ENCODE measurements at places on chromosomes 11 and 22. TPM values are rescaled to one million over a fixed set of nuclear protein-coding genes. Genes with fewer than 3 reads are reported as not detected.

GRCh38 chr11:83025267-83025704 lies 46.4 kb downstream of the RAB30 start:
- no peak for DNase-seq
- H3K36me3 ChIP-seq = no peaks in the 10 kb centered on the region
- H3K27ac ChIP-seq = no peak overlapping the region
- H3K4me1 ChIP-seq = peaks cover 14% of the 10 kb centered on the region

Gene LRRC55
- not detected for total RNA-seq

DNA sequence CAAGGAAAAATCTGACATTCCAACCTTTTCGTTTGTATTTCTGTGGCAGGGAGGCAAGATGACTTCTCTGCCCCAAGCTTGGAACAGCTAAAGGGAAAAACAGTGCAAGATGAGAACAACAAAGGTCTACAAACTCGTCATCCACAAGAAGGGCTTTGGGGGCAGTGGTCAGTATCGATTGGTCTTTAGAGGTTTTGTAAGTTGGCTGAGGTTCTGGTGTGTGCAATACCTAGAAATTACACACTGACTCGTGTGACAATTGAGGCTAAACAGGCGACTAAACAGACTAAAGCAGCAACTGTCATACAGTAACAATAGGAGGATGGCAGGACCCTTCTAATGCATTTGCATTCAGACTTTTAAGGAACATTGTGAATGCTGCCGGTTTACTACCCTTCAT lies 994 bp downstream of the DEPDC5 start:
- peaks cover 5% of the 10 kb centered on the region for H3K36me3 ChIP-seq
- DNase-seq = no peak
- peak overlapping the region; percentile 94 for H3K4me3 ChIP-seq

DNA sequence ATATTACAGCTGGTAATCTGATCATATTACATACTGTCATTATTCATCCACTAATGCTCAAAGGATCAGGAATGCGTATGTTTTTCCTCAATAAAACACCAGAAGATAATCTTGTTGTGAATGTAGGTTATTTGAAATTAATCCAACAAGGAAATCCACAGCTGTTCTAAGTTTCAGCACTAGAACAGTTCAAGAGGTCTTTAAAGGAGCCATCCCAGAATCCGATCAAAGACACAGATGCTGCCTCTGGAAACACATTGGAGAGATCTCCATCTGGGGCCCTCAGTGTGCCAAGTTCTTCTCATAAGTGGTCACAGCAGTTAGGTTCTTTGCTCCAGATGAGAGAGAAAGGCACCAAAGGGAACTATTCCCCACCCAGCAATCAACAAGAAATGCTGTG lies 1955.1 kb upstream of the RAG2 start:
- H3K36me3 ChIP-seq = no peaks in the 10 kb centered on the region
- H3K27me3 ChIP-seq = no peaks in the 10 kb centered on the region
- no peak overlapping the region for H3K4me3 ChIP-seq
- no peak for DNase-seq
- no peaks in the 10 kb centered on the region for H3K4me1 ChIP-seq

- no peak overlapping the region for H3K27ac ChIP-seq
- no peaks in the 10 kb centered on the region for H3K4me1 ChIP-seq
- no peaks in the 10 kb centered on the region for H3K27me3 ChIP-seq
These were observed 331.6 kb upstream of the ANO5 start for GRCh38 chr11:21861314-21861713.

DNA sequence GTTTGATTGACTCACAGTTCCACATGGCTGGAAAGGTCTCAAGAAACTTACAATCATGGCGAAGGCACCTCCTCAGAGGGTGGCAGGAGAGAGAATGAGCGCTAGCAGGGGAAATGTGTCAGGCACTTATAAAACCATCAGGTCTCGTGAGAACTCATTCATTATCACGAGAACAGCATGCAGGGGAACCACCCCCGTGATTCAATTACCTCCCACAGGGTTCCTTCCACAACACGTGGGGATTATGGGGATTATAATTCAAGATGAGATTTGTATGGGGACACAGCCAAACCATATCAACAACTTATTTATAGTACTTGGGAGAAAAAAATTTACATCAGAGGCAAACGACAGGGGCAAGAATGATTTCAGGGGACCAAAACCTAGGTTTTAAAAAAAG lies 3.0 kb downstream of the ME3 start:
- no peak overlapping the region for H3K4me3 ChIP-seq
- H3K36me3 ChIP-seq = no peaks in the 10 kb centered on the region
- peaks cover 30% of the 10 kb centered on the region for H3K27me3 ChIP-seq
- H3K27ac ChIP-seq = no peak overlapping the region

- no peak overlapping the region for H3K27ac ChIP-seq
- no peak overlapping the region for H3K4me3 ChIP-seq
- peaks cover 32% of the 10 kb centered on the region for H3K4me1 ChIP-seq
- no peak for DNase-seq
- H3K27me3 ChIP-seq = no peaks in the 10 kb centered on the region
These were observed 83.1 kb downstream of the TBC1D22A start for GRCh38 chr22:46845296-46846149.

- H3K36me3 ChIP-seq = no peaks in the 10 kb centered on the region
- H3K4me3 ChIP-seq = no peak overlapping the region
- no peaks in the 10 kb centered on the region for H3K4me1 ChIP-seq
- H3K27ac ChIP-seq = no peak overlapping the region
These were observed 26.9 kb upstream of the PGM2L1 start for GRCh38 chr11:74425100-74425499.

Measured in activated CD4-positive, alpha-beta memory T cell treated with anti-CD3 and anti-CD28 coated beads for 36 hours (primary cell).